ENCODE measurements at places on chromosomes 7 and 10.

DNA sequence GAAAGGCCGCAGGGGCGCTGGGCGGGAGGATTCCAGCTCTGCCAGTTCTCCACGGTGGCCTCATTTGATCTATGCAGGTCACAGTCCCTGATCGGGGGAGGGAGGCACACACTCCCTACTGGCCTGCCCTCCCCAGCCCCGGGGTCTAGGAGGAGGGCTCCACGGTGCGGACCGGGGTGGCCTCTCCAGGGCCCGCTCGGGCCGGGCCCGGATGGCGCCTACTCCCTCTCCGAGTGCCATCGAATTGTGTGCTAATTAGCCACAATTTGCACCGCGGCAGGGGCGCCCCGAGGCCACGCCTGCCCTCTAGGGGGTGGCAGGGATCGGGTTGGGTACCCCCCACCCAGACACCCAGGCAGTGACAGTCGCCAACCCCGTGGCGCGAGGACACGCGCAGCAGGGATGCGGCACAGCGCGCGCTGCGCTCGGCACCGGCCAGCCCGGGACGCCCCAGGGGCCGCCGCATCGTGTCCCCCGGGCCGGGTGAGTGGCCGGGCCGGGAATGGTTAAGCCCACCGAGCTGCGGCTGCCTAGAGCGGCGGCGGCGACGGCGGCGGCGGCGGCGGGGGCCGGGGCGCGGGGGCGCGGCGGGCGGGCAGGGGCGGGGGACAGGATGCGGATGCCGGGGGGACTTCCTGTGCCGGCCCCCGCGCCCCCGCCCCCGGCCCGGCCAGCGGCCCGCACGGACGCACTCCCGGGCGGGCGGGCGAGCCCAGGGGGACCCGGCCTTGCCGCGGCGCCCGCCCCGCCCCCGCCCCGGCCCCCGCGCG lies at the start of gene ZNF853:
Gene ZNF853, plus strand, starts transcription at position 658 of the 770 bp plus-strand sequence. CDS start 565 bp downstream, outside the sequence.
- peak; percentile 23 for DNase-seq

DNA sequence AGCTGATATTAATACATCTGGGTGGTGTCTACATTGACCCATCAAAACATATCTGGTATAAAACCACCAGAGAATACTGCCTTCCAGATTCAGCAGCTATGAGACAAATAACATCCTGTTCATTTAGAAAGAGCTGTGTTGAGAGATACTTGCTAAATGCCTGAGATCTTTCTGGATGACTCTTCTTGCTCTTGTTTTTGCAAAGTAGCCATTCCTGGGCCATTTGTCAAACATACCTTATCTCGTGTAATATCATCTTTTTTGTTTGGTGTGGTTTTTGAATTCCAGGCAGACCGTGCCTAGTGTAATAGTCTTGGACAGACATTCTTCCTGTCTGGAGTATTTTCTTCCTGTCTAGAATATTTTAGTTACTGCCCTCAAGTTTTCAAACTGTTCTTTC lies 74.7 kb upstream of the PRR15 start:
- no peak for DNase-seq

DNA sequence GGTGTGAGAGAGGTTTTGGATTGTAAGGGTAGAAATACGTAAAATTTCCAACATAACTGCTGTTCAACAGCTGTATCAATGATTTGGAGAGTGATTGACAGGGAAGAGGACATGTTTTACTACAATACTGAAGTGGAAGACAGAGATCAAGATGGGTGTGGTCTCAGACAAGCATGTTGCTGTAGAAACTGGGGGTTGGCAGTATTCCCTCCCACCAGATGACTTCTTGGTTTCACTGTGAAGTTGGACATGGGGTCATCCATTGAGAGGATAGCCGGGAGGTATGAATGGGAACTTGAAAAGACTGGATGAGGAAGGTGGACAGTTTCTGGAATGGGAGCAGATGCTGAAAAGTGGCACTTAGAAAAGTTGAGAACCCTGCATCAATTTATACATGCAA lies 95.3 kb upstream of the HDAC9 start:
- no peak for DNase-seq

- no peak for DNase-seq
Observed at GRCh38 chr10:87861566-87861952, 1.8 kb downstream of the KLLN start.

DNA sequence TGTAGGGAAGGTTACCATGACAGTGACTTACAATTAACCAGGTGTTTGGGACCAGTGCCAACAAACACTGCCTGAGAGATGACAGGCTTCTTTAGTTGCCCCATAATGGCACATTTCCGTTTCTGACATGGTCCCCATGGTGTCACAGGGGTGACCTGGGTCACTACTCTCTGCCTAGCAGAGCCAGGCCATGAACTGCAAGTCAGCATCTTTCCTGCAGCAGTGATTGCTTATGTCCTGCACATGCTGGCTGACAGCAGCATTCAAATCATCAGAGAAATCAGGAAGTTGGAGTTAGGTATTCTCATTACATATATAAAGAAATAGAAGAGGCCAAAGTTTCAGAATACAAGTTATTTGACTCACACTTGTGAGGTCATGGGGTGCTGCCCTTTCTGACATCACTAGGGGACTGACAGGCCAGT lies 47.1 kb upstream of the ZNRF2 start:
- DNase-seq, result no peak

GRCh38 chr10:63976538-63976937 lies 455.3 kb downstream of the REEP3 start:
- no peak for DNase-seq

DNA sequence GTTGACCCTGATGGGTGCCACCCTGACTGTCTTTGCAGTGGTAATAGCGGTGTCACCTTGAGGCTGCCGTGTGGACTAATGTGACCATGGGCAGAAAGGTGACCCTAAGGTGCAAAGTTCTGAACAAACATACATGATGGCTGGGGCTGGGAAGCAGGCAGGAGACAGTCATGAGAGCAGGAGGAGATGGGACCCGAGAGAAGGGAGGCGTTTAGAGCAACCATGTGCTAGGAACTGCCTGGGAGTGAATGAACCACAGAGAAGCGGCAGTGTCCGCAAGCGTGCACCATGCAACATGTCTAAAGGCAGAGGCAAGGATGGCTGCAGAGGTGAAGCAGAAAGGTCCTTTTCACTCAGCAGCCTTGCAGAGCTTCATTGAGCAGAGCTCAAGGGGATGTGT lies 113.1 kb upstream of the GDF10 start:
- no peak for DNase-seq

DNA sequence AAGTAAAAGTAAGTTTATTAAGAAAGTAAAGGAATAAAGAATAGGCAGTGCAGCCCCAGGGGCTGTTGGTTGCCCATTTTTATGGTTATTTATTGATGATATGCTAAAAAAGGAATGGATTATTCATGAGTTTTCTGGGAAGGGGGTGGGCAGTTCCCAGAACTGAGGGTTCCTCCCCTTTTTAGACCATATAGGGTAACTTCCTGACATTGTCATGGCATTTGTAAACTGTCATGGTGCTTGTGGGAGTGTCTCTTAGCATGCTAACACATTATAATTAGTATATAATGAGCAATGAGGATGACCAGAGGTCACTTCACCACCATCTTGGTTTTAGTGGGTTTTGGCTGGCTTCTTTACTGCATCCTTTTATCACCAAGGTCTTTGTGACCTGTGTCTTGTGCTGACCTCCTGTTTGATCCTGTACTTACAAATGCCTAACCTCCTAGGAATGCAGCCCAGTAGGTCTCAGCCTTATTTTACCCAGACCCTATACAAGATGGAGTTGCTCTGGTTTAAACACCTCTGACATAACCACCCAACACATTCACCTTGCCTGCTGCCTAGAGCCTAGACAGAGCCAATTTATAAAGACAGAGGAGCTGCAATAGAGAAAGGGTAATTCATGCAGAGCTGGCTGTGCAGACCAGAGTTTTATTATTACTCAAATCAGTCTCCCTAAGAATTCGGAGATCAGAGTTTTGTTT lies 10.9 kb upstream of the ERCC6 start:
- no peak for DNase-seq

GRCh38 chr10:99528494-99529441 lies 4.0 kb upstream of the NKX2-3 start:
- no peak for DNase-seq

- no peak for DNase-seq
Observed at GRCh38 chr7:51101111-51101757, 215.4 kb downstream of the COBL start.

DNA sequence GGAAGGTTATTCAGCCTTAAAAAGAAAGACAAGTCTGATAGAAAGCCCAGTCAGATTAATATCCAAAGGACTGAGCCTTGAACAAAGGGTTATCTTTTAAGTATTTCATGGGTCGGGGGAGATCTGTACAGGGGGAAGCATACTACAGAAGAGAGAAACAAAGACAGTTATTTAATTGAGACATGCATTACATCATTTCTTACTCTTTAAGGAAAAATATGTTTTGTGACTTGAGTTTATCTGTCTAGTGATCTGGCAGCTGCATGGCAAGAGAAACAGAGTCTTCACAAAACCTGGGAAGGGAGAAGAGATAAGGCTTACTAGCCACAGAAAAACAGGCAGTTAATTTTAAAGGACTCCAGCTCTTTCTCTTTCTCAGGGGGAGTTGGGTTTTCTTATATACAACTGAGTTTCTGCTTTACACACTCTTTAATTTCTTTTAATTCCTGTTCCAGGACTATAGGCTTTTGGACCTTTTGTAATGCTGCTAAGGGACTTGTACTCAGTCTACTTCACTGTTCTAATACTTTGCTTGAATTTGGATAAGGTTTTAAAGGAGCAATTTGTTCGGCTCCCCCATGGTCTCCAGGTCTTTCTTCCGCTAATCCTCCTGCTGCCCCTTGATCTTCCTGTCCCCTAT lies 20.9 kb upstream of the CYP3A43 start:
- DNase-seq, result no peak

- no peak for DNase-seq
Observed at GRCh38 chr10:1074748-1075308, 18.6 kb downstream of the WDR37 start.

DNA sequence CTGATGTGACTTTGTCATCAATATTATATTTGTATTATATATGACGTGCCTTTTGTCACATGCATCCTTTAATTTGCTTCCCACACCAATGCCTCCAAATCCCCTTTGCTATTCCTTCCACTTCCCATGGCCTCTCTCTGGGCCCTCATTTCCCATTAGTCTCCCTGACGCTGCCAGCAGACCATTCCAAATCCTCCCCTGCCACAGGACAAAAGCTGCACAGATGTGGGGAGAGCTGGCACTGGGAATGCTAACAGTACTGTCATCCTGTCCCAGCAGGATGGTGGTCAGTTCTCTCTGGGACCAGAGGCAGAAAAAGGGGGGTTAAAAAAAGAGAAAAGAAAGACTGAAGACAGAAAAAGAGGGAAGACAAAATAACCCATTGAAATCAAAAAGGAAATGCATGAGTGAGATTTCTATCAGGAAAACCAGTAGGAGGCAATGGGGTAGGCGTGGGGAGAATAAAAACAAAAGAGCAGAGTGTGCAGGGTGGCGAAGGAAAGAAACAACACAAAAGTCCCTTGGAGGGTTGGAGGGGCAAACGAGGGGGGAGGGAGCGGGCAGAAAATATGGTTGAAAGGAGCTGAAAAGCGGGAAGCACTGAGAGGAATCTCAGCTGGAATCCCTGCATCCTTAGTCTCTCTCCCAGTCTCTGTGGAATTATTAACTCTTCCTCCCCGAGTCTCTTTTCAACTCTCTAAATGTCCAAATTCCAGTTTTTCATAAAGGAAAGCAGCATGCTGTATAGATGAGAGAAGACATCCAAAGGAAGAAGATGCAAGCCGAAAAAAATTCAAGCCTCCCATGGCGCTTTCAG lies 59.2 kb upstream of the PTN start:
- no peak for DNase-seq

- DNase-seq, result no peak
Observed at GRCh38 chr10:35340975-35341374, 4.7 kb downstream of the CCNY start.

GRCh38 chr10:49025347-49025983 lies 85.8 kb upstream of the LRRC18 start:
- no peak for DNase-seq

GRCh38 chr7:37635346-37635745 lies 48.2 kb upstream of the GPR141 start:
- no peak for DNase-seq

DNA sequence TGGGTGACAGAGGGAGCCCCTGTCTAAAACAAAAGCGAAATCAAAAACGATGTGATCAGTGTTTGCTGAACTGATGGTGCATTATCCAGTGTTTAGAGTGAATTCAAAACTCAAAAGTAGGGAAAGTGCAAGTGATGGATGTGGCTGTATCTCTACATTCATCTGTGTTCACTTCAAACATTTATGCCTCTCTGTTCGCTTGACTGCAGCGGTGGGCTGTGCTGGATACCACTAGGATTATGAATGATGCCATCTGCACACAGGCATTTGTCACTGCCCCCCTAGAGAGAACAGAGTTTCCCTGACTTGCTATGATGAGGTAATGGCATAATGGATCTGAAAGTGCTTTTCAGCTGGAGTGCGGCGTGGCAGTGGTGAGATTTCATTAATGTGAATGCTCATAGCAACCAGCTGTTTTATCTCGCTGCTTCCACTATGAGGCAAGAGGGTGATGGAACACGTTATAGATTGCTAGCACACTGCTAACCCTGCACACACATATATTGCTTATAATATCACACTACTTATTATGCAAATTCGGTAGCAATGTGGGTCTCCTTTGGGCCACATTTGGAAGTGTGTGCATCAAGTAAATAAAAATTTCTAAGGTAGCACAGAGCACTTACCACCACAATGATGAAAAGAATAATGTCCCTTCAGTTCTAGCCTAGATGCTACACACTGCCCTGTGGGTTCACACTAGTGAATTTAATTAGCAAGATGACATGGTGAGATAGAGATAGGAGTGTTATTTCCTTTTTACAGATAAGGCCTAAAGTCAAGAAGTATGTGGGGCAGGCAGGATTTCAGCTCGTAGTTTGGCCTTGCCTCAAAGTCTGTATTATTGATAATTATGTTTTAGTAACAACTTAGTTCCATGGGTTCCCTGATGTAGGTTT lies 164.7 kb downstream of the CAMK1D start:
- no peak for DNase-seq

- no peak for DNase-seq
Observed at GRCh38 chr10:104274762-104275721, 6.1 kb downstream of the GSTO2 start.

Measured in hippocampal formation (tissue), 2 donors.